Activated T-cell treated with anti-CD3 and anti-CD28 coated beads, Interleukin-2, amount 50 U/mL, for 4 hours (primary cell): ENCODE measurements at places on chromosomes 16 and 17.

DNA sequence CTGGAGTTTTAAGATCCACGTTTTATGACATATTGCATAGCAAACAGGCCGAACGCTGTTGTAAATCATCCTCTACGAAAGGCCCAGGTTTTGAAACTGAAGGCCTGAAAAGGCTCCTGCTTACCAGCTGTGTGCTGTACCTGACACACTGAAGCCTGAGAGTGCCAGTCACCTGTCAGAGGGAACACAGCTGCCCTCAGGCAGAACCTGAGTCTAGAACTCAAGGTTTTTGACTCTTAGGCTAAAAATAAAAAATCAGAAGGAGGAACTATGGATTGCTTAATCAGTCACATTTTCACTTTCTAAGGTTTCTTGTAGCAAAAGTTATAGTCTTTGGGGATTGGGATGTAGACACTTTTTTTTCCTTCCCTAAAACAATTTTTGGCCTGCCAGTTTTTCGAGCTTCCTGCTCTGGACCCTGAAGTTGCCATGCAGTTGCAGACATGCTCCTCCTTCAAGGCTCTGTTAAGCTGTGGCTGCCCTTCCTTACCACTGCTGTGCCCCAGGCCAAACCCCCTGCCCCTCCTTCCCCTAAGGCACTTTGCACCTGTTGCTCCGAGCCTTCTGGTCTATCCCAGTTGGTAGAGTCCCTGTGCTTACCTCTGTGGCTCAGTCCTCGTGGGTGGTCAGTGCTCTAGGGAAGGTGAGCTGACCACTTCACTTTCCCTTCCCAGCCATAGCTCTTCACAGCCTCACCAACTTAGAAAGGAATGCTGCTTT is 56.6 kb downstream of the TENT4B start:
- DNase-seq: no peak

DNA sequence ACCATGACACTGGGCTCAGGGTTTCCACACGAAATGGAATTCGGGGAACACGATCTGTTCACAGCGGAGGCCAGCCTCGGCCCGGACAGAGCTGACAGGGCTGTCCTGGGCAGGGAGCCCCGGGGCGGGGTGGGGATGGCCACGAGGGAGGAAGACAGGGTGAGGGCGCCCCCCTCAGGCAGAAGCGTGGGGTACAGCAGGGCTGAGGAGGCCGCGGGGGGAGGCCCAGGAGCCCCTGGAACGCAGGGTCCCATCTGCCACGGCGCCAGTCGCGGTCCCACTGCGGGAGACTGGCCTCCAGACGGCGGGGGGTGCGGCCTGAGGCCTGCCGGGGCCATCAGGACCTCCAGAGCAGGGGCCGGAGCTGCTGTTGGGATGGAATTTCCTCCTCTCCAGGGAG is 75.9 kb downstream of the LMF1 start:
- DNase-seq: no peak

GRCh38 chr16:85716680-85717038 is 27.9 kb upstream of the GINS2 start:
- DNase-seq: no peak

GRCh38 chr17:33183487-33184026 is 109.5 kb downstream of the ASIC2 start:
- no peak for DNase-seq

- DNase-seq: no peak
Observed at GRCh38 chr17:55312852-55313251, 48.1 kb downstream of the HLF start.

DNA sequence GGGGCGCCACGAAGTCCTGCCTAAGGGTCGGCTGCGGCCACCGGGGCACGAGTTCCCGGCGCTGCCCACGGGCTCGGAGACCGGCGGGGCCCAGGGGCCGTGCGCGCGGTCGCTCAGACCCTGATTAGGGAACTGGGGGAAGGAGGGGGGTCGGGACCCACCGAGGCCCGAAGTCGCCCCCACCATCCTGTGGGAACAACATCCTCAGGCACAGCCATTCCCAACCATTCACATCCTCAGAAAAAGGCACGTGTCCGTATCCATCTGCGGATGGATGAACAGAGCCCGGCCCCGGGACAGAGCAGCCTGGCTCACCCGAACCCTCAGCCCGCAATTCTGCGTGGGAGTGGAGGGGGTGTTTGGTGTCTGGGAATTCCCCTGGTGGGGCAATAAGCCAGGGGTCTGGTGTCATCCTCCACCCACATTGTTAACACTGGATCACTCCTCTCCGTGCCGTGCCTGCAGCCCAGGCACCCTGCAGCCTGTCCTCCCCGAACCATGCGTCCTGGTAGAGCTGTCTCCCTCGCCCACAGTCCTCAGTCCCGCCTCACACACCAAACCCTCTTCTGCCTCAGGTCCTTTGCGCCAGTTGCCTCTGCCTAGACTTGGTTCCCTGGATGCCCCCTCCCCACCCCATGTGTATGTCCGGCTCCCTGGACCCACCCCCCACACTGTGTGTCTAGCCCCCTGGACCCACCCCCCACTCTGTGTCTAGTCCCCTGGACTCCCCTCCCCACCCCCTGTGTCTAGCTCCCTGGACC is 789 bp upstream of the CCDC57 start:
- DNase-seq: peak; percentile 83

DNA sequence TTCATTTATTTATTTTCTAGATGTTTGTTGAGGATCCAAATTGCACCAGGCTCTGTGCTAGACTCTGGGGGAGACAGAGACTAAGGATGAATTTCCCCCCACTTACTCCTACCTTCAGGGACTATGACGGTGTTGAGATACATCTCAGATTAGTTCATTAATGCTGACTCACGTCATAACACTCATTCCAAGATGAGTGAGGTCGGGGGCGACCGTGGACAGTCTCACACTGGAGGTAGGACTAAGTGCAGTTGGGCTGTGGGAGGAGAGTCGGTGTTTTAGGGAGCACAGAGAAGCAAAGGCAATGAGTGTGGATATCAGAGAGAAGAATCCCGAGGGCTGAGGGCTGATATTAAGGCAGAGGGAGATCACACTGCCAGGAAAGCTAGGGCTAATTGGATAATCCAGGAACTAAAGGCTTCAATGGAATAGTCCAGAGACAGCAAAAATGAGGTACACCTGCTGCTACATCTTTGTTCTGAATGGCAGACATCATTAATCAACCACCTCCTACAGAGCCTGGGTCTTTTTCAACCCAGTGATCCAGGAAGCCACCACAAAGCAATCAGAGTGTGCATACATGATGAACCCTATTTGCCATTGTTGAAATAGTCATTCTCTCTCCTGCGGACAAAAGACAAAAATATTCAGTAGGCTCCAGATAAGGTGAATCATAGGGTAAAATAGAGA is 38.6 kb upstream of the CACNG4 start:
- DNase-seq: no peak

- DNase-seq: no peak
Observed at GRCh38 chr16:90046122-90046970, 27.1 kb upstream of the DBNDD1 start.

- no peak for DNase-seq
Observed at GRCh38 chr16:75555213-75555706, 792 bp downstream of the TMEM231 start.
